Left renal cortex interstitium (tissue), 4 donors: ENCODE measurements at places on chromosomes 7 and 10.

DNA sequence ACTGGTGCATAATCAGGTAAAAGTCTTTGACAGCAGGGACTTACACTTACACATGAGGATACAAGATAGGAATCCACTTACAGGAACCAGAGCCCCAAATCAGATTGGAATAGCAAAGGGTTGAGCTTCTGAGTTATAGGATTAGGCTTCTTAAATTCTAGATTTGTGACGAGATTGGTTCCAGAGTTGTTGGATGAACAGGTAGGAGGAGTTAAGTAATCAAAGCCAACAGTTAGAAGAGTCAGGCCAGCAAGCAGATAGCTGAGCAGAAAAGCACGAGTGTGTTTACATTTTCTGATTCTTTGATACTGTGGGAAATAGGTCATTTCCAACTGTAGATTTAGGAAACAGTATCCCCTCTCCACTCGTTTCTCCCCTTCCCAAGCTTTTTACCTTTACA is 167.0 kb downstream of the MDFIC start:
- no peak for DNase-seq

DNA sequence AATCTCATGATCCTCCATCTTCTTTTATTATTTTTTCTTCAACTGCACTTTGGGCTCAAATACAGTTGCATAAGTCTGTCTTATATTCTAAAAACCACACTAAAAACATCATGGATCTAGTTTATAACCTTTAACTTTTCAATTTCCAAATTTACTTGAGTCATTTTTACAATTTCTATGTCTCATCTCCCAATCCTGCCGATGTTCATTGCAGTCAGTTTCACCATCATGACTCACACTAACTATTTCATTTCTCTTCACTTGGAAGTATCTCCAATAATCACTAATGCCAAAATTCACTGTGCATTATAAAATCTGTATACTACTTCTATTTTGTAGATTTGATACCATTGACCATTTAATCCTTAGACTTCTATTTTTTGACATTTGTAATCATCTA is 806.9 kb upstream of the SORCS1 start:
- DNase-seq, result no peak

GRCh38 chr10:20117471-20117870 is 301.2 kb downstream of the PLXDC2 start:
- DNase-seq, result no peak

DNA sequence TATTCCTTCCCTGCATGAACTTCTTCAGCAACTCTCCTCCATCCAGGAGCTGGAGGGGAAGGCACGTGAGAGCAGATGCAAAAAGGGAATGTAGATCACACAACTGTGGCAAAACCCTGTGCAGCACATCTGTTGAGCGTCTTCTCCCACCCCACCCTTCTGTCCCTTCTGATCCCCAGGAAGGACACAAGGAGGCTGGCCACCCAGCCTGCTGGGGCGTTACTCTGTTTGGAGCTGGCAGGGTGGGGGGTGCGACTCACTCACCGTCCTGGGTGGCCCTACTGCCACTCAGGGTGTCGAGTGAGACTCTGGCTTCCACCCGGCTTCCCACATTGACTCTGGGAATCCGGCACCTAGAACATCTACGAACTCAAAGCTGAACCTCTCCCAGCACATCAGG is 10.2 kb upstream of the MMP21 start:
- DNase-seq, result no peak

DNA sequence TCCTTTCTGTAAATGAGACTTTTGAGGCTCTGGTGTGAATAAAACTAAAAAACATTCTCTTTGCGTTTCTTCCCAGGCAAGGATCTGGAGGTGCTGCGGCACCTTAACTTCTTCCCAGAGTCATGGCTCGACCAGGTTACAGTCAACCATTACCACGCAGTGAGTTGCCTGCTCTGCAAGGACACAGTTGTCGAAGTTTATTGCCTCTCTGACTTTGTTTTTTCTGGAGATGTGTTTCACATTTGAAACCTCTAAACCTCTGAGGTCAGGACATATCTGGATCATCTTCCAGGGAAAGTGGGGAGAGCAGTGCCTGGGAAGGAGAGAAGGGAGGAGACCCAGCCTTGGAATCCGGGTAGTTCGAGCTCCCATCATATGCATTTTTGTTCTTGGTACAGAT is 43.4 kb upstream of the PLEKHA1 start:
- DNase-seq, result no peak

- DNase-seq, result no peak
Observed at GRCh38 chr10:78904196-78904595, 164.6 kb upstream of the ZMIZ1 start.

DNA sequence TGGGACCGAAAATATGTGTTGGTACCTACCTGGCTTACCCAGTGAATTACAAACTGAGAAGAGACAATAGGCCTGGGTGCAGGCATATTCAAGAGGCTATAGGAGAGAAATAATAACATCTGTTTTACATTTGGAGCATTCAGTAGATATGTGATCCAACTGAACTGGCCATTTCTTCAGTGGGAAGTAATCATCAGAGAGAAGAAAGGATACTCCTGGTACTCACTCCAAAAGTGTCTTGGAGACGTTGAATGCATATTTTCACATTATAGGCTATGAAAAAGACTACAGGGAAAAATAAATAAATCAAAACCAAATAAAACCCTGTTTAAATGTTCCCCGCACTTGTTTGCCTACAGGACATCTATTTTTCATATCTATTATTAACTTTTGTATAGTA is 1680.3 kb downstream of the REEP3 start:
- no peak for DNase-seq

GRCh38 chr7:68748934-68749900 is 849.1 kb upstream of the AUTS2 start:
- no peak for DNase-seq

DNA sequence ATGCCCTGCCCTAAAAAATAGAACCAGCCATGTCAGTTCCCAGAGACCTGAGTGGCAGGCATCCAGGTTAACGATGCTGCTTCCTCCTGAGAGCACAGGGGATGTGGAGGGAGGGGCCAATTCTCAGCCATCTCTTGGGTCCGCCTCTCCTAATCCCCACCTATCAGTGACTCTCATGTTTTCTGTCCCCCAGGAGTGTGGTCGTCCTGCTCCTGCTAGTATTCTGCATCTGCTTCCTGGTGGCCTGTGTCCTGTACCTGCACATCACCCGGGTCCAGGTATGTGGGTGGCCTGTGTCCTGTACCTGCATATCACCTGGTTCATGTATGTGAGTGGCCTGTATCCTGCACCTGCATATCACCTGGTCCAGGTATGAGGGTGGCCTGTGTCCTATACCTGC is 105.3 kb downstream of the ADCY1 start:
- DNase-seq, result no peak

DNA sequence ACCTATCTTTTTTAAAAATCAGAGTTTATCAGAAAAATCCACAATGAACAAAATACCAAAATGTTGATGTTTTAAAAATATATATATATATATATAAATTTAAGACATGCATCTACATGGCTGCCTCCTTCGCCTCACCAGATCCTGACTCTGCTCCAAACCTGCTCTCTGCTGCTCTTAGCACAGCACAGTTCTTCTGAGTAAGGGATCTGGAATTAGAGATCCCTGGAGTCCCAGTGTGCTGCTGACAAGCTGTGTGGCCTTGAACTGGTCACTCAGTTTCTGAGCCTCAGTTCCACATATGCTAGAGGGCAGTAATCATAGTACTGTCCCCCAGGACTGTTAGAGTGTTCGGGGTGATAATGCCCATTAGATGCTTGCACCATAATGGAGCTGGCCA is 53.1 kb upstream of the AQP1 start:
- DNase-seq, result no peak

DNA sequence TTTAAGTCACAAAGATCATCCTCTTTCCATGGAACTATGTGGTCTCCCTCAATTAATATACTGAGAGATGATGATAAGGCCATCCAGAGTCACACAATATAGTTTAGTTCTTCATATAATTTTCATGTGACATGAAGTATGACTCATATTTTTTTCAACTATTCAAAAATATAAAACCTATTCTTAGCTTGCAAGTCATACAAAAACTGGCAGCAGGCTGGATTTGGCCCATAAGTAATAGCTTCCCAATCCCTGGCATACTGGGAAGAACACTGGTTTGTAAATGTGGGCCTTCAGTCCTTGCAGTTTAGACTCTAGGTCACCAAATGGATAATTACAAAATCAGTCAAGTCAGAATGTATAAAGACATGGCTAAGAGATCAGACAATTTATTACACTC is 356.6 kb downstream of the PPP1R3A start:
- DNase-seq, result no peak

- DNase-seq, result no peak
Observed at GRCh38 chr7:124060528-124060927, 27.7 kb upstream of the TMEM229A start.

- DNase-seq, result no peak
Observed at GRCh38 chr7:116162254-116162653, 48.1 kb upstream of the TES start.

GRCh38 chr10:83469728-83470331 is 669.5 kb upstream of the GHITM start:
- no peak for DNase-seq

DNA sequence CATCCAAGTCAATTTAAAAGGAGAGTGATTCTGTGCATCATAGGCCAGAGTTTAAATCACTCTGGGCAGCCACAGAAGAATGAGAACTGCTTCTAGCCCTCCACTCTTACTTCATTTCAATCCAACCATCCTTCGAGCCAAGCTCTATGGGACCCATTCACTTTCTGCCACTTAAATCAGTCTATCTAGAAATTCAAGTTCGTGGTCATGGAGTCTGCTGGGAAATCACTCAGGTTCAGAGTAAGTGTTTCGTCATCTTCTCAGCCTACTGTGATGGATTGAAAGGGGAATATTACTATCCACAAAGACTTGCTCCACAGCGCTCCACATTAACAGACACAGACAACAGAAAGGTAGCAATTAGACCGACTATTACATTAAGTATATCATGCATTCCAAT is 4.6 kb downstream of the DCLRE1C start:
- no peak for DNase-seq

- DNase-seq, result no peak
Observed at GRCh38 chr10:130808686-130809085, 502.8 kb downstream of the TCERG1L start.

DNA sequence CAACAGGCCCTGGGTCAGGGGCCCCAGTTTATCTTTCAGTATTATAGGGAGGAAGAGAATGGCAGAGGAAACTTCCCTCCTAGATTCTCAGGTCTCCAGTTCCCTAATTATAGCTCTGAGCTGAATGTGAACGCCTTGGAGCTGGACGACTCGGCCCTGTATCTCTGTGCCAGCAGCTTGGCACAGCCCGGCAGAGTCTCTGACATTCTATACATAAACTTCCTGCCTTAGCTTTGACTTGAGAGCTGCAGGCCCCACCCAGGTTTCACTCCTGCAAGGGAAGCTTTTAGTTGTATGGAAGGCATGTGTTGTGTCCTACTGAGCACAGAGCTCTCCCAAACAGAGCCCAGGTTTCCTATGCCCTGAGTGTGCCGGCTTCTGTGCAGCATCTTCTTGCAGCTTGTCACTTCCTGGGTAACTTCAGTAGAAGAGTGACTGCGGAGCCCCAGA is 205.6 kb upstream of the PRSS58 start:
- DNase-seq, result no peak

GRCh38 chr10:86971232-86971991 is 3.1 kb downstream of the ADIRF start:
- DNase-seq, result no peak

DNA sequence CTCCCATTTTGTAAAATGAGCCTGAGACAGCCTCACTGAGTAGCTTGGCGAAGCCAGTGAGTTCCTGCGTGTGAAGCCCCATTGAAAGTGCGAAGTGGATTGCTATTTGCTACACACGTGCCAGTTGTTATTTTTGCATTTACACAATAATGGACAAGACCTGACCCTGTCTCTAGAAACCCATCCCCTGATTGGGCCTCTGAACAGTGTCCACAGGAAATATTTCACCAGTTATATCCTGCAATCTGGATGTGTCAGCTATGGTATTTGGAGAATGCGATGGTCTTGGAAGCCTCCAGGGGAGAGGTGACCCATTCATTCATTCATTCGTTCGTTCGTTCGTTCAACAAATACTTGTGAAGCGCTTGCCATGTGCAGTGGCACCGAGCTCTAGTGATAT is 37.1 kb downstream of the COL13A1 start:
- no peak for DNase-seq

DNA sequence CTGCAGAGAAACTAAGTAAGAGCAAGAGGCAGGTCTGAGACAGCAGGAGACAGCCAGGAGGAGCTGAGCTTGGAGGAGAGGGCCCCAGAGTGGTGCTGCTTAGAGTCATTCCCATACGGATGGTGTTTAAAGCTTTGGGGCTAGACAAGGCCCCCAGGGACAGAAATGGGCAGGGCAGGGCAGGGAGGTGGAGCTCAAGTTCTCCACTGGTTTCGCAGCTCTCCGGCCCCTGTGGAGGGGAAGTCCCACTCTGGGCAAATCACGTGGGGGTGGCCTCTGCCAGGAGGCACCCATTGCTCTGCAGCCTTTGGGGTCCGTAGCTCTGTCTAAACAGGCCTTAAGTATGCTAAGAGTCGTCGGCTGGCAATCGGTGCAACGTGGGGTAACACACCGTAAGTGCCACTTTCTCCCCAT is 1.0 kb upstream of the PTPRE start:
- DNase-seq, result no peak

GRCh38 chr7:40763319-40764287 is 628.8 kb downstream of the SUGCT start:
- DNase-seq, result no peak

- no peak for DNase-seq
Observed at GRCh38 chr7:106347229-106347833, 62.5 kb upstream of the NAMPT start.

DNA sequence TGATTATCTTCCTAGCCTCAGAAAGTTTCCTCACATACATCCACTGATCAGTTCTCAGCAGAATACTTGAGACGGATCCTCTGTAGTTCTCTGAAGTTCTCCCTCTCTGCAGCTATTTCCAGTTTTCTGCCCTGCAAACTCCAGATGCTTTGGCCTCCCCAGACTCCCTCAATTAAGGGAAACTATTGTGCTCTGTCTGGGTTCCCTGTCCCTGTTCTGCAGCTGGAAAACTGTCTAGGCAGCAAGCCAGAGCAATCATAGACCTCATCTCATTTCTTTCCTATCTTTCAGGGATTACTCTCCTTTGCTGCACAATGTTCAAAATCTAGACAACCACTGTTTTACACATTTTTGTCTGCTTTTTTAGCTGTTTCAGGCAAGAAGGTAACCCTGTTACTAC is 9.2 kb downstream of the MICU1 start:
- no peak for DNase-seq

- no peak for DNase-seq
Observed at GRCh38 chr7:155141562-155141961, 71.4 kb downstream of the HTR5A start.

GRCh38 chr10:77636967-77637531 is 559 bp downstream of the KCNMA1 start:
- no peak for DNase-seq
